ENCODE measurements at places on chromosomes 1 and 21.

GRCh38 chr21:45644041-45644906 is 749 bp downstream of the PCBP3 start:
- DNase-seq: no peak

DNA sequence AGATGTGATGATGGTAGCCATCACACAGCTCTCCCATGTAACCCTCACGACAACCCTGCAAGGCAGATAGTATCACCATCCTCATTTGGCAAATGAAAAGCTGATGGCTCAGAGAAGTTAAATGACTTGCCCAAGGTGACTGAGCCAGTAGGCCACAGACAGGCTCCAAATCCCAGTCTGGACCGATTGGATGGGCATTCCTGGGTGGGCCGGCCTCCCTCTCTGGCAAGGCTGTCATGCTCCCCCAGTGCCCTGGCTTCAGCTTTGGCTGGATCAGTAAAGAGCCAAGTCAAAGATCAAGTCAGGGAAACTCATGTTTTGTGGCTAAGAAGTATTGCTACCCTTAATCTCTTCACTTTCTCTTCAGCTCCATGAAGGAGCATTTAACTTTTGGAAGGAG is 41.2 kb downstream of the CDCP2 start:
- no peak for DNase-seq

DNA sequence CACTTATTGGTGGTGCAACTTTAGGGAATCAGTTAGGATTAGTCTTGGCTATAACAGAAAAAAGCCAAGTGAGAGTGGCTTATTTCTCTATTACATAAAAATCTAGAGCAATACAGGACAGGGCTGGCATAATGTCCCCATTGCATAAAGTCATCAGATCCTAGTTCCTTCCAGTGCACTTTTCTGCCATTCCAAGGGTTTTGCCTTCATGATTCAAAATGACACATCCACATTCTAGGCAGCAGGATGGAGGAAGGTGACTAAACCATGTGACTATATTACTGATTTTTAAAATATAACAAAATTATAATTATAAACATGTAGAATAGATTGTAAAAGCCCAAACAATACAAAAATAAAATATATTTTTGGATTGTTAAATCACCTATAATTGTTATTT is 18.8 kb downstream of the JUN start:
- no peak for DNase-seq

DNA sequence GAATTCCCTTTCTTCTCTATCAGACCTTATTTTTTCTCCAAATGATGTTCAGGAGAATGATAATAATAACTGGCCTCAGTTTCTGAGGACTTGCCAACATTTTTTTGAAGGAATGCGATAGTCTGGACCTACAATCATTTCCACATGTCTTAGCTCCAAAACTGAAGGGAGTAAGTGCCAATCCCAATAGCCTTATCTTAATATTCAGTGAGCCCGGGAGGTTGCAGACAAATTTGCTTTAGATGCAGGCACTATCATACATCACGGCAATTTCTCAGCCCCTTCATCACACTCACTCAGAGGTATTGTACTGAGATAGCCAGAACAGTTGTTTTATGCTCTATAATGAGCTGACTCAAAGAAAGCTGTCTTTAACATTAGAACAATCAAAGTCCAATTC is 796.9 kb downstream of the ADGRL2 start:
- DNase-seq: no peak

DNA sequence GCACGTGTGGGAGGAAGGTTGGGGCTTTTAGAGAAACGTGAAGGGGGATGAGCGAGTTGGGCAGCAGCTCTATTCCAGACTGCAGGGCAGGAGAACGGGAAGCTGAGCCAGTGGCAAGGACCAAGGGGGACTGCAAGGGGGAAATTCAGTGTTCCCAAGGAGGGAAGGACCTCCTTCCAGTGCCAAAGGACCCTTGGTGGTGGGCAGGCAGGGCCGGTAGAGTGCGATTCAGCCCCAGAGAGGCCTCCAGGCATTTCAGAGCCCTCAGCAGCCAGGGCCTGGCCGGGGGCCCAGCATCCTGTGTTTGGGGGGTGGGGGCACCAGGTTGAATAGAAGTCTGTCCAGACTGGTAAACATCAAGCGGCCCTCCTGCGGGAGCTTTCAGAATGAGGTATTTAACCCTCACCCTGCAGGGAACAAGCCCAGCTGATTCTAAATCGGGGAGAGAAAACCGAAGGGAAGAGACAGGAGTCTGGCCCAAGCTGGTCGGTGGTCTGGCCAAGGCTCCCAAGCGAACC is 2.3 kb downstream of the COL9A2 start:
- no peak for DNase-seq

GRCh38 chr1:173175514-173176145 is 31.5 kb downstream of the TNFSF4 start:
- DNase-seq: no peak

GRCh38 chr1:85356130-85356529 is 79.7 kb upstream of the BCL10 start:
- no peak for DNase-seq

DNA sequence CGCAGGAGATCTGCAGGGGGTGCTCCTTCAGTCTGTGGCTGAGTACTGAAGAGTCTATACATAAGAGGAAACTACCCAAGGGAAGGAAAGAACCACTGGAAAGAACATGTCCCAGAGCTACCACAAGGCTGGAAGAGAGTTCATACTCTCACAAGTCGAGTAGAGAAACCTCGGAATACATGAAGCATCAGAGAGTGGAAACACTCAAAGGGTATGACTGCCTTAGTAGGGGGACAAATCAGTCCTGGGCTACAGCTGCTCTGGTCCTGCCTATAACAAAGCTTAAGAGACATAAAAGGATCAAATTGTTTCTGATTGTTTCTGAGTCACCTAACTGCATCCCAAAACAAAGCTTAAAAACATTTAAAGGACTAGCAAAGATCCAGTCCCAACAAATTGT is 27.4 kb downstream of the TMEM50B start:
- DNase-seq: no peak

DNA sequence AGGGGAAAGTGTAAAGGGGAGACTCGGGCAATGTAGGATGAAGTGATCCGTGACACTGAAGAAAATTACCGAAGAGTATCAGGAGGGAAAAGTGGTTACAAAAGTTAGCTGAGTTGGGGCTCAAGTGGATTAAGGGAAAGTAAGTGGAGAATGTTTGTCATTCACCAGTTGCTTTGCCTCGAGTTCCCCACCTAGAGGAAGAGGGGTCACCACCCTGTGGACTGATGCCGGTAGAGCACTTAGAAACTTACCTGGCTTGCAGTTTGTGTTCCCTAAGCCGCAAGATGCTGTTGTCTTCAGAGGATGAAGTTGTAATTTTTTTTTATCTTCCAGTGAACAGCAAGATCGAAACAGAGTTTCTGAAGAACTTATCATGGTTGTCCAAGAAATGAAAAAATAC is 1.0 kb downstream of the PER3 start:
- DNase-seq: no peak

- no peak for DNase-seq
Measured at GRCh38 chr1:10146391-10146790, 64.0 kb upstream of the KIF1B start.

- DNase-seq: no peak
Measured at GRCh38 chr1:179441501-179441900, 75.7 kb downstream of the AXDND1 start.

GRCh38 chr21:35491114-35491513 is 442.0 kb upstream of the RUNX1 start:
- no peak for DNase-seq

DNA sequence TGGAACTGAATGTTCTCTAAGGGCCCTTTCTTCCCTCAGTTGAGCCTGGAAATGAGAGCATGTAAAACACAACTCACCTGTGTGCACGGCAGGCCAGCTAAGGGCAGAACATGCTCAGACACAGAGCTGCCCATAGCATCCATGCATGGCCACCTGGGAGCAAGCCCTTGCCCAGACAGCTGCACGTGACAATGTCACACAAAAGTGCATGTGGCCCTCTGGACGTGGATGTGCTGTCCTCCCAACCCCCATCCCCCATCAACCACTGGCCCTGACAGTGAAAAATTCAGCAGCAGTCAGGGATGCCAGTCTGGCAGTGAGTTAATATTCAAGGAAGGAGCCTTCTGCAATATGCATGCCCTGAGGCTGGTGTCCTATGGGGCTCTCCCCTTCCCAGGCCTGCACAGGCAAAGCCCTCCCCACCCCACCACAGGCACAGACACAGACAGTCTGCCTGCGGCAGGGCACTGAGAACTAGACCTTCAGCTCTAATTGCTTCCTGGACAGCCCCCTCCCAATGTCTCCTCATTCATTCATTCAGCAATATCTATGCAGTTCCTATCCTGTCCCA is 14.6 kb upstream of the COL16A1 start:
- DNase-seq: no peak
